ENCODE measurements at places on chromosomes 12 and 14. TPM values are rescaled to one million over a fixed set of nuclear protein-coding genes. Genes with fewer than 3 reads are reported as not detected.

- no peaks in the 10 kb centered on the region for H3K27me3 ChIP-seq
- DNase-seq, result no peak
- peaks cover 52% of the 10 kb centered on the region for H3K36me3 ChIP-seq
- no peak overlapping the region for H3K27ac ChIP-seq
- H3K4me3 ChIP-seq, result no peak overlapping the region
Observed at GRCh38 chr14:50447461-50447860, 50.8 kb upstream of the CDKL1 start.

DNA sequence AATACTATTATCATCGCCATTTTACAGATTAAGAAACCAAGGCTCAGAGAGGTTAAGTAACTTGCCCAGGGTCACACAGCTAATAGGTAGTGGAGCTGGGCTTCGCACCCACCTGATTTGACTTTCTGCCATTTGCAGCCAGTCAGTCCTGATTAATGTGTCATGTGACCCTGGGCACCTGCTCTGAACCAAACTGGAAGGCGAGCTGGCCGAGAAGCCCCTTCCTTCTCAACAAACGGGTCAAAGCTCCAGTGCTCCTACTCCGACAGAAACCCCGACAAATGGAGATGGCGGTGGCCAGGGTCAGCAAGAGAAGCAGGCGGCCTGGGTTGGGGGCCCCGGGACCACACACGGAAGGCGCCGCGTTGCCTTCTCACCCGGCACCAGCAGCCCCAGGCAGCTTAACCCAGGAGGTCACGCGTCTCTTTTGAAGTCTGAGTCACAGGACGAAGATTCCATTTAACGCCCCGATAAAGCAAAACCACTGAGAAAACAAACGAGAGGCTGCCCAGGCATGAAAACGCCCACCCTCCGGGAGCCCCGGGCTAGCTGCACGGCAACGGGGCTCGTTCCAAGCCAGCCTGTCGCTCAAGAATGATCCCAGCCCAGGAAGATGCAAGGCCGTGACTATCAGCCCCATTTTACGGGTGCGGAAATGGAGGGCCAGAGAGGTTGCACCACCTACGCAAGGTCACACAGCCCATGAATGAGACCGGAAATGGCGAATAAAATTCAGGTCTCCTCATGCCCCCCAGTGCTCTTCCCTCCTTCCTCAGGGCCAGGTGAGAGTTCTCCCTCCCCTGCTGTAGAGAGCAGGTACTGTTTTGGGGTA is 124.8 kb downstream of the SCARB1 start:
- no peak overlapping the region for H3K4me3 ChIP-seq
- no peak overlapping the region for H3K27ac ChIP-seq
- H3K36me3 ChIP-seq, result no peaks in the 10 kb centered on the region
- peaks cover 14% of the 10 kb centered on the region for H3K4me1 ChIP-seq
- peak; percentile 76 for DNase-seq
- no peaks in the 10 kb centered on the region for H3K27me3 ChIP-seq

DNA sequence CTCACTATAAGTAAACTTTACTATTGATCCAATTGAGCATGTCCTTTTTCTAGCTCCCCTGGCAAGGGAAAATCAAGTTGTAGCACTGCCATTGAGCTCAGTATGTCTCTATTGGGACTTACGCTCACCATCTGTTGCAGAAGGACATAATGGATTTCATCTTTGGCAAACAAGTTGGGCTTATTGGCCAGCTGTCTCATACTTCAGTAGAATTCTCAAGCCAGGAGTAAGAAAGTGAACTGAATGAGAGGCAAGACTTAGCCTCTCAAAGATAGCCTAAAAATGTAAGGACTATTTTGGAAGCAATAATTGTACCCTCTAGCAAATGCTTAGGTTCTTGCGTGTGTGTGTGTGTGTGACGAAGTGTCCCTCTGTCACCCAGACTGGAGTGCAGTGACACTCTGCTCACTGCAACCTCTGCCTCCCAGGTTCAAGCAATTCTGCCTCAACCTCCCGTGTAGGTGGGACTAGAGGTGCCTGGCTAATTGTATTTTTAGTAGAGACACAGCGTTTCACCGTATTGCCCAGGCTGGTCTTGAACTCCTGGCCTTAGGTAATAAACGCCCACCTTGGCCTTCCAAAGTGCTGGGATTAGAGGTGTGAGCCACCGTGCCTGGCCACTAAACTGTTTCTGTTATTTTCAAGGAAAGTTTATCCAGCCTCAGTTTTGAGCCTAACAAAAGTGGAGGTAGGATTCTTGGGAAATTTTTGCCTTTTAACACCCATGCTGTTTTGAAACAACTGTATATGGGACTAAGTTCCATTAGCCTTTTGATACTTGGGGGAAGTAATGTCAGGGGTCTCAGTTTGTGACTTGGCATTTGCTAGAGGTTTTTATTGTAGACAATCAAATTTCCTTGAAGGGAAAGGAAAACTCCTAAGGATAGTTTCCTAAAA is 7.0 kb downstream of the HNRNPA1 start:
- H3K36me3 ChIP-seq, result peaks cover 36% of the 10 kb centered on the region
- H3K4me3 ChIP-seq, result no peak overlapping the region
- H3K27ac ChIP-seq, result peak overlapping the region; percentile 70
- peaks cover 20% of the 10 kb centered on the region for H3K4me1 ChIP-seq

GRCh38 chr12:47276253-47276620 is 196.5 kb upstream of the AMIGO2 start:
- H3K27ac ChIP-seq, result no peak overlapping the region
- peaks cover 15% of the 10 kb centered on the region for H3K4me1 ChIP-seq
- no peaks in the 10 kb centered on the region for H3K36me3 ChIP-seq
- no peak for DNase-seq

GRCh38 chr14:93997916-93998870 is 1.1 kb downstream of the CCDC197 start:
- DNase-seq, result no peak
- H3K36me3 ChIP-seq, result no peaks in the 10 kb centered on the region
- peaks cover 7% of the 10 kb centered on the region for H3K4me1 ChIP-seq
- peaks cover 9% of the 10 kb centered on the region for H3K27me3 ChIP-seq
- no peak overlapping the region for H3K4me3 ChIP-seq

CLEC12A gene
- total RNA-seq, result not detected

- H3K4me1 ChIP-seq, result no peaks in the 10 kb centered on the region
- H3K36me3 ChIP-seq, result no peaks in the 10 kb centered on the region
- DNase-seq, result no peak
- H3K27ac ChIP-seq, result no peak overlapping the region
Observed at GRCh38 chr14:92984082-92984788, 61.3 kb downstream of the CHGA start.

DNA sequence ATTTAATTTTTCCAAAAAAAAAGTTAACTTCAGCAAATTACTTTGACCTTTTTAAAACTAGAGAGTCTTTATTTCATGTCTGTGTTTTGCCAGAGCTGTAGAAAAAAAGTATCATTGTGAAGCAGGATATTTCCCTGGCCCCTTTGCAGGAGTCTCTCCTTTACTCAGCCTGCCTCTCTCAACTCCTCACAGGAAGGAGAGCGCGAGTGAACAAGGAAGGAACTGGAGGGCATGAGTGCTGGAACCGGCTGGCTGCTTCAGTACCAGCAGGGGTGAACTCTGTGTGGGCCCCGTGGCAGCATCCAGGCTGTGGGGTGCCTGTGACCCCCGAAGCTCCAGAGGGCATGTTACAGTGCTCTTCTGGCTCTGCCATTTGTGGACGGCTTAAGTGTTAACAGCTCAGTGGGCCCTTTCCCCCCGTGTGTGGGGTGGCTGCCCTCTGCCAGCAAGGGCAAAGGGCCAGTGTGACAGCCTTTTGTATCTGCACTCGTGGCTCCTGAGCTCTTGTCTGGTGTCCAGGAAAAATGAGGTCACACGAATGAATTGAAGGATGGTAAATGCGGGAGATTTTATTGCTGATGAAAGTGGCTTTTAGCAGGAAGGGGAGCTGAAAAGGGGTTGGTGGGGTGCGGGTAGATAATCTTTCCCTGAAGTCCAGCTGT is 76.6 kb upstream of the KCNH3 start:
- H3K36me3 ChIP-seq, result peaks cover 5% of the 10 kb centered on the region
- no peak overlapping the region for H3K4me3 ChIP-seq
- peak overlapping the region; percentile 35 for H3K27ac ChIP-seq
- peaks cover 4% of the 10 kb centered on the region for H3K4me1 ChIP-seq

DNA sequence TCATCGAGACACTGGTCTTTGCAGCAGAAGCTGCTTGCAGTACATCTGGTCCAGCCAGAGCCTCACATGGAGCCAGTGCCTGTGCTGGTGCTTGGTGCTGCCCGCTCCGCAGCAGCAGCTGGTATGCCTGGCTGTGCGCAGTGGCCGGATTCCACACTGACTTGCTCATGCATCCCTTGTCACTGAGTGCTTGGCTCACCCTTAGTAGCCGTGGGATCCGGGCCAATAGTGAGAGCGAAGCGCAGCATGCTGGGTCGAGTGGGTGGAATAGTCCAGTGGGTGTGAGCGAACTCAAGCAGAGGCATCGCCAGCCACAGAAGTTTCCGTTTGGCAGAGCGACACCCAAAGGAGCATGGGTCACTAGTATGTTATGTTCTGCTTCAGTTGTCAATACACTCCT is 10.1 kb upstream of the FBXO33 start:
- DNase-seq, result no peak
- no peak overlapping the region for H3K27ac ChIP-seq
- H3K36me3 ChIP-seq, result no peaks in the 10 kb centered on the region
- no peak overlapping the region for H3K4me3 ChIP-seq
- H3K4me1 ChIP-seq, result no peaks in the 10 kb centered on the region

- H3K4me3 ChIP-seq, result no peak overlapping the region
- H3K27ac ChIP-seq, result no peak overlapping the region
- no peaks in the 10 kb centered on the region for H3K4me1 ChIP-seq
- DNase-seq, result no peak
- H3K27me3 ChIP-seq, result no peaks in the 10 kb centered on the region
Observed at GRCh38 chr12:4663971-4664505, 15.1 kb downstream of the NDUFA9 start.

- peaks cover 15% of the 10 kb centered on the region for H3K27me3 ChIP-seq
- H3K36me3 ChIP-seq, result no peaks in the 10 kb centered on the region
Observed at GRCh38 chr12:39619660-39620433, at the start of gene ABCD2. Gene ABCD2 (minus strand): TSS chr12:39619803. CDS start chr12:39619615, 188 bp downstream.

DNA sequence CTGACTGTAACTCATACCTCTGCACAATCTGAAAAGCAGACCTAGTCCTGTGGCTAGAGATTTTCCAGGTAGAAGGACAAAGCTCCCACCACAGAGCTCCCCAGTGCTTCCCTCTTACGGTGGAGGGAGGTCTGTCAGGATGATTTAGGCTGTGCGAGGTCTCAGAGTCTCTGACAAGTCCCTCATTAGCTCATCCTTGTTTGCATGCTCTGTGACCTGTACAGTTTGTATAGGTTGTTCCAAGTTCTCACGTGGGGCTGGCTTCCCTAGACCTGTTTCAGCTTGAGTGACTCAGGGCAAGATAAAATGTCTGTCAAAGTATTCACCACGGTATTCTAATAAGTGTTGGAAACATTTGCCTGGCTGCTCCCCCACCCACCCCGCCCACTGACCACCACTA is 34.8 kb downstream of the ASCL1 start:
- H3K36me3 ChIP-seq, result no peaks in the 10 kb centered on the region
- DNase-seq, result no peak
- no peaks in the 10 kb centered on the region for H3K4me1 ChIP-seq
- H3K27me3 ChIP-seq, result peaks cover 4% of the 10 kb centered on the region

- H3K36me3 ChIP-seq, result no peaks in the 10 kb centered on the region
- H3K27ac ChIP-seq, result no peak overlapping the region
- H3K4me3 ChIP-seq, result no peak overlapping the region
- no peak for DNase-seq
- no peaks in the 10 kb centered on the region for H3K27me3 ChIP-seq
- H3K4me1 ChIP-seq, result no peaks in the 10 kb centered on the region
Observed at GRCh38 chr12:103855896-103856657, 15.0 kb upstream of the NT5DC3 start.

GRCh38 chr14:49893309-49894213 is 679 bp downstream of the ARF6 start:
- H3K27ac ChIP-seq, result peak overlapping the region; percentile 90
- peak; percentile 45 for DNase-seq
- peaks cover 12% of the 10 kb centered on the region for H3K36me3 ChIP-seq
- peaks cover 24% of the 10 kb centered on the region for H3K4me1 ChIP-seq
- no peaks in the 10 kb centered on the region for H3K27me3 ChIP-seq
- H3K4me3 ChIP-seq, result peak overlapping the region; percentile 84

Data from neural progenitor cell (in vitro differentiated cells).